BE2C (cell line): ENCODE measurements at places on chromosomes 6 and 20.
A peak's percentile ranks its signal among the peaks of the same experiment; 100 is the strongest.

GRCh38 chr6:161701056-161701455 is 427.2 kb upstream of the AGPAT4 start:
- no peak for DNase-seq

DNA sequence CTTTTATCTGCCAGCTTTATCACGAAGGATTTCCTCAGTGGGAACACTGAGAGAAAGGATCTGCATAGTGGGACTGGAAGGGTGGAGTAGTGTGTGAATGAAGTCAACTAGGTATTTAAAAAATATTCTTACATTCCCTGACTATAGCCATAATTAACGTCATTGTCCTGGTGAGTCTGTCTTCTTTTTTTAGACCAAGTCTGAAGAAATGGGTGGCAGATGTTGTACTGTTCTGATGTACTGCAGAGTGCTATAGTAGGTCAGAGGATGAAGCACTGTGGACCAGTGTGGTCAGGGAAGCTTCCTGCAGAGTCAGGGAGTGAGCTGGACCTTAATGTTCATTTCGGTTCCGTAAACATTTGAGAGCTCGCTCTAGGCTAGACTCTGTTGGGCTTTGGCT is 11.9 kb downstream of the TULP4 start:
- DNase-seq, result no peak

DNA sequence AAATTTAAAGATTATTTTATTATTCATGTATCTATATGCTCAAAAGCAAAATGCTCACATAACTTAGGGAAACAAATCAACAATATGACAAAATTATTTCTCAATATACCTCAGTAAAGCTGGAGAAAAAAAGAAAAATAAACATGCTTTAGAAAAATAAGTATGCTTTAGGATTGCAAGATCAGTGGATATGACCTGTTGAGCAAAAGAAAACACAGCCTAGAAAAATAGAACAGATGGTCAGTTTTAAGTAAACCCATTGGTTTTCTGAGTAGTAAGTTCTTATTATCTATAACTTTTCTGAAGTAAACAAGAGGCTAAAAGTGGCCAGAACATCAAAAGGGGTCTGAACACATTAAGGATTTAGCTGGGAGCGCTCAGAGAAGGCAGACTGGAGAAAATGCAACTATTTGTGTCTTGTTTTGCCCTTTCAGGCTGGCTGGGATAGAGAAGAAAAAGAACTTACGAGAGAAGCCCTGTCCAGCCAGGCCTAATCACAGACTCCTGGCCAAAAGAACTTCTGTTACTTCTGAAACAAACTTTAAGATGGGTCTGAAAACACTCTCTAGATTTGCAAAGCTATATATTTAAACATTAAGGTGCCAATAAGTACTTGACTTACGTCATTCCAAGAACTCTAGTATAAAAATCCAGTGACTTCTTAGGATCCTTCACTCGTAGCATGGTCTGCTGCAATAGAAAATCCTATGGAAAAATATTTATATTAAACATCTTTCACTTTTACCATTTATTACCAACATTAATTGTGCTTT is 16.5 kb downstream of the GLO1 start:
- DNase-seq, result no peak

DNA sequence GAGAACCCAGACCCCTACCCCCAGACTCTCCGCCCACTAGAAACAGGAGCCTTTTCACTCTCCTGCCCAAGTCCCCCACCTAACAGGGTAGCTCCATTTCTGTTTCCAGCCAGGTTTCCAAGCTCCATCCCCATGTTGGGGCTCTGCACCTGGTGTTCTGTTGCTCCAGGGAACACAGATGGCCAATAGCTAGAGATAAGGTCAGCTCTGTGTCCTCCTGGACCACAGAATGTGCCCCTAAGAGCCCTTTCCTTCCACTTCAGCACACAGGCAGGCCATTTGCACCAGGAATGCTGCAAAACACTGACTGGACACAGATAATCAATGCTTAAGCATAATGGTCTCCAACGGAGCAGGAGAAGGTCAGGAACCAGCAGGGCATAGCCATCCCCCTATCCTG is 159.4 kb downstream of the QRSL1 start:
- DNase-seq, result peak; percentile 12

GRCh38 chr6:6886171-6886885 is 221.4 kb upstream of the RREB1 start:
- DNase-seq, result no peak

- peak; percentile 5 for DNase-seq
Observed at GRCh38 chr20:25282796-25283195, 34.9 kb downstream of the PYGB start.

- no peak for DNase-seq
Observed at GRCh38 chr20:8952721-8953120, 116.2 kb upstream of the PLCB4 start.

DNA sequence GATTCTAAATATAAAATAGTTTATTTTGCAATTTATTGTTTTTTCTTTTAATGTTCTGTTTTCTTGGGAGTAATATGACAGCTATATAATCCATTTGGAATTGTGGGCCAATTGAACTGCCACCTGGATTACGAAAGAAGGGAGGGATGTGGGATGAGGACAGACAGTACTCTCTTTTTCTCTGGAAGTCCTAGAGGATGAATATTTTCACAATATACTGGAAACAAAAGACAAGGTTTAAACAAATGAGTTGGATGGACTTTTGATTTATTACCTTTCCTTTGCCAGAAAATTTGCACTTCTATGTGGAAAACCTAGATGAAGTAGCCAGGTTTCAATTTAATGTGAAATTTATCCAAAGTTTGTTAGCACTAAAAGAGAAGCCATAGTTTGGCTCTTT is 325.5 kb upstream of the IMPG1 start:
- no peak for DNase-seq

DNA sequence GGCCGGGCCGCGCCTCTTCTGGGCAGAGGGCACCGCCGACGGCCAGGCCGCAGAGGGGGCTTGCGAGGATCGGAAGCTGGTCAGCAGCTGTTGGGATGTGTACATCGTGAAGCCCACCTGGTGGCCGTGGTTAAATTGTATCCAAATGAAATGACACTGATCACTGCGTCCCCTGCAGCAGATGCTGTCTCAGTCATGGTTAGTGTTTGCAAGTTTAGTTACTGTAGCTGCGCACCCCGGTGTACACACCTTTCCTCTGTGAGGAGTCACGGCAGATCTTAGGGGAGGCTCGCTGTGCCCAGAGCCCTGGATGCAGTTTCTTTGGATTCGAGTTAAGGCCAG is 653 bp downstream of the NAA20 start:
- peak; percentile 21 for DNase-seq

DNA sequence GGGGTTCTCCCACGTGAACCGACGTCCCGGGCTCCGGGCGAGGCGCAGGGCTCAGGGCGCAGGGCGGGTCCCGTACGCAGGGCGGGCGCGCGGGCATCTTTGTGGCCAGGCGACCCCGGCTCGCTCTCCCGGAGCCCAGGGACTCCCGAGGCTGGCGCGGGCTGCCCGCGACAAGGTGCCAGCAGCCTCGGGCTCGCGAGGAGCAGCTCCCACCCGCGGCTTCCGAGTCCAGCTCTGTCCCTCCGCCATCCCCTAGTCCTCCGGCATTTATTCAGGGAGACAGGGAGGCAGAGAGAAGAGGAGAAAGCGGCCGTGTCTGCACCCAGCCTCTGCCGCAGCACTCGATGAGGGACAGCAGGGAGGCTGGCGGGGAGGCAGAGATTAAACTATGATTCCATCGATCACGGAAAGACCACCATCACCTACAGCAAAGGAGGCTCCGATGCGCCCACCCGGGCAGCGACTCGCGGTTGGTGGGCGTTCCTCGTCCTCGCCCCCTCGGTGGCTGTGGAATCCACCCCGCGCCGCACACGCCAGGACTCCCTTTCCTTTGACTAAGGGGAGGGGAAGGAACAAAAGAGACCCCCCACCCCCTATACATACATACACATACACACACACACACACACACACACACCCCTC is 1.1 kb downstream of the RGS17 start:
- DNase-seq, result peak; percentile 42

GRCh38 chr6:18327626-18328025 is 59.5 kb upstream of the RNF144B start:
- no peak for DNase-seq

- DNase-seq, result no peak
Observed at GRCh38 chr20:20815711-20816455, 103.4 kb upstream of the RALGAPA2 start.
